Tibial artery (tissue), 4 donors: ENCODE measurements at places on chromosomes 6 and 20.

- DNase-seq = no peak
Observed at GRCh38 chr20:1373614-1374013, 19.2 kb downstream of the FKBP1A start.

DNA sequence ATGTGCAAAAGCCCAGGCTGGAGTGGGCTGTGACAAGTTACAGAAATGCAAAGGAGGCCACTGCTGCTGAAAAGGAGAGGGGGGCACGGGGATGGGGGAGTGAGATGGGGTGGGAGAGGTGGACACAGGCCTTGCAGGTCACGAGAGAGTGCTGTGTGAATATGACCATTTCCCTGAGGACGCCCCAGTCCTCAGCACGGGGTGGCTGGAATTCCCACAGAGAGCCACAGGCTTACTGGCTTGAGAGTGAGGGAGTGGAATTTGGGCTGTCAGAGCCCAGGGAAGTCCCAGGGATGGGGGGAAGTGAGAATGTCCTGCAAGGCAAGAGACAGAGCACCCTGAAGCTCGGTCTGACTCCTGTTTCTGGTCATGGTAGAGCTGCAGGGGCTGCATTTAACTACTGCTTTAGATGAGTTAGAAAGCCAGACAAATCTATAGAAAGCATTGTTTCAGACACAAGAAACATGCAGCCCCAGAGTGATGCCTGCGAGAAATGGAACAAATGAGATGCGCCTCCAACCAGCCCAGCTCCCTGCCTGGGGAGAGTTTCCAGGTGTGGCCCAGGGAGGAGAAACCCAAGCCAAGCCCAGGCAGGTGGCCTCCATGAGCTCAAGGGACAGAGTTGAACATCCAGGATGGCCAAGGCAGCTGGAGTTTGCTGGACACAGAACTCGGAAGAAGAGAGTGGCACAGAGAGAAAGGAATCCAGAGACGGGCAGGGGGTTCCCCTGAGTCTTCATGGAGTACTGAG lies 30.5 kb downstream of the NPEPL1 start:
- DNase-seq = peak; percentile 41

GRCh38 chr6:138245751-138246150 lies 27.5 kb upstream of the PBOV1 start:
- no peak for DNase-seq

DNA sequence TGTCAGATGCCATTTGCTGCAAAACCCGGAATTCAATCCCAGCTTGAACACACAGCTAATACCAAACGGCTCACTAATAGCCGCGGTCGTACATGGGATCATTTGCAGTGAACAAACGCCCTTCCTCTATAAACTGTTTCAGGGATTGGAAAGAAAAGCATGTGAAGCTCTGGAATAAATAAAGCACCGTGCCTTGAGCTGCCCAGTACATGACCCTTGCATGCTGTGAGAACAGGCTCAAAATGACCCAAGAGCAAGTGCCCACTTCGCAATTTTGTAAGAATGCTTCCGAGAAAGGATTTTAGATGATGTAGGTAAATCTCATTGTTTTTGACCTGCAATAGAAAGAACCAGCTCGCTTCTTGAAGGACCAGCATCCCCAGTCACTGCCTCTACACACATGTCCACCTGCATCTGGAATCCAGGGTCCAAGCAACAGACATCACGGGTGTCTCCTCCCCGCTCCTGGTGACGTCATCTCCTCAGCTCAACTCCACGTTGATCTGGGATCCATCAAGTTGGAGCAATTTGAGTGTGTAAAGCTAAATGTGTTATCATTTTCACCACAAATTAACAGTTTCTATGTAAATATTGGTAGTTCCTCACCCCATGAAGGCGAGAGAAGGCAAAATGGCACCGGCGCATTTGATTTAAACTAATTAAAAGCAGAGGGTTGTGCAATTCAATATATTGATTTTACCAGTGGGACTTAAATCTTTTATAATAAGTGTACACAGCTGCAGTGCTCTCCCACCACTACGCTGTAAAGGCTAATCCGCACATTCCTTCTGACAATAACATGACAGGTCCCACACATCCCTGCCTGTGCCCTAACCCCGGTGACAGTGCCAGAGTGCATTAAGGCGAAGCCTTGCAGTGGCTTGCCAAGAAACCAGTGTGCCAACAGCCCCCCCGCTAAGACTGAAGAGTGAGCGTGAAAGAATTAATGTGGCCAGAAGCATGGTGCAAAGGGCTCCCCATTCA lies 6.2 kb downstream of the BMP7 start:
- no peak for DNase-seq

GRCh38 chr6:107441682-107442081 lies 17.7 kb downstream of the PDSS2 start:
- no peak for DNase-seq

- DNase-seq = no peak
Observed at GRCh38 chr6:44560458-44561059, 173.1 kb downstream of the CDC5L start.

GRCh38 chr6:25314509-25315175 lies 35.5 kb downstream of the CARMIL1 start:
- no peak for DNase-seq

GRCh38 chr6:30647242-30648116 lies 546 bp downstream of the C6orf136 start:
- DNase-seq = peak; percentile 86

DNA sequence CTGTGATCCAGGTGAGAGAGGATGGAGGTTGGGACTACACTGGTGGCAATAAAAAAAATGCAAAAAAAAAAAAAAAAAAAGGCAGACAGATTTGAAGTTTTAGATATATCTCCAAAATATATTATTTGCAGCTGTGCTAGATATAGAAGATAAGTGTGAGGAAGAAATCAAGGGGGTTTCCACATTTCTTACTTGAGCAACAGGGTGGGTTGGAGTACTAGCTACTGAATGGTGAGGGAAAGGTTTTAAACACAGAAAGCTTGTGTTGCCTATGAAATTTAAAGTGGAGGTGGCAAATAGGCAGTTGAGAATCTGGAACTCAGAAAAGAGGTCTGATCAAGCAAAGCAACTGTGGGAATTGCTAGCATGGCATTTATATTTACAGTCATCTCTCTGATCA lies 59.9 kb upstream of the GNRH2 start:
- DNase-seq = no peak

- no peak for DNase-seq
Observed at GRCh38 chr6:11085758-11086435, 7.7 kb upstream of the SMIM13 start.

- no peak for DNase-seq
Observed at GRCh38 chr6:111952821-111953540, 79.7 kb upstream of the FYN start.

DNA sequence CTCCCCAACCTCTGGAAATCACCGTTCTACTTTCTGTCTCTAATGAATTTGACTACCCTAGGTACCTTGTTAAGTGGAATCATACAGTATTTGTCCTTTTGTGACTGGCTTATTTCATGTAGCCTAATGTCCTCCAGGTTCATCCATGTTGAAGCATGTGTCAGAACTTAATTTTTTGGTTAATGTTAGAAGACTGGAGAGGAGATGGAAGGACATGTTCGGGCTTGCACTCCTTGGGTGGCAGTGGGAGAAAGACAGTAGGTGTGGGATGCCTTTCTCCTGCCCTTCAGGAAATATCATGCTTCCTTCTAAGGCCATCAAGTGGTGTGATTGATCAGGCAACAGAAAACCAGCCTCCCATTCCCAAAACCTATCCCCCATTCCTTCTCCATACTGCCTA lies 61.1 kb upstream of the RNF144B start:
- no peak for DNase-seq

DNA sequence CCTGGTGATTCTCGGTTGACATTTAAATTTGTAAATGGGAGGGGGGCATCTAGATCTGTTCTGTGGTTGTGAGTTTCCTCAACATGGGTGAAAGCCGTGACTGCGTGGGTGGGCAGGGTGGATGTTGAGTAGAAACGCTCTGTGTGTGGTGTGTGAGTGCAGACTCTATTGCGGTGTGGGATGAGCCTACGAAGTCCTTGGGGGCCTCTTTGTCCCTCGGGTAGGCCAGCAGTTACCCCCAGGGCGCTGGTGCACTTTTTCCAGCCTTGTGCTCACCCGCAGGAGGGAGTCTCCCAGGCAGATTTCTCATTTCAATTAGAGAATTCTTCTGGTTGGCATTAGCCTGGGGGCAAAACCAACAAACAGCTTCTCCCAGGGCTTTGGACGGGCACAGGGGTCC lies 10.6 kb downstream of the TOX2 start:
- DNase-seq = no peak

- no peak for DNase-seq
Observed at GRCh38 chr6:885051-885590, 192.2 kb upstream of the EXOC2 start.

DNA sequence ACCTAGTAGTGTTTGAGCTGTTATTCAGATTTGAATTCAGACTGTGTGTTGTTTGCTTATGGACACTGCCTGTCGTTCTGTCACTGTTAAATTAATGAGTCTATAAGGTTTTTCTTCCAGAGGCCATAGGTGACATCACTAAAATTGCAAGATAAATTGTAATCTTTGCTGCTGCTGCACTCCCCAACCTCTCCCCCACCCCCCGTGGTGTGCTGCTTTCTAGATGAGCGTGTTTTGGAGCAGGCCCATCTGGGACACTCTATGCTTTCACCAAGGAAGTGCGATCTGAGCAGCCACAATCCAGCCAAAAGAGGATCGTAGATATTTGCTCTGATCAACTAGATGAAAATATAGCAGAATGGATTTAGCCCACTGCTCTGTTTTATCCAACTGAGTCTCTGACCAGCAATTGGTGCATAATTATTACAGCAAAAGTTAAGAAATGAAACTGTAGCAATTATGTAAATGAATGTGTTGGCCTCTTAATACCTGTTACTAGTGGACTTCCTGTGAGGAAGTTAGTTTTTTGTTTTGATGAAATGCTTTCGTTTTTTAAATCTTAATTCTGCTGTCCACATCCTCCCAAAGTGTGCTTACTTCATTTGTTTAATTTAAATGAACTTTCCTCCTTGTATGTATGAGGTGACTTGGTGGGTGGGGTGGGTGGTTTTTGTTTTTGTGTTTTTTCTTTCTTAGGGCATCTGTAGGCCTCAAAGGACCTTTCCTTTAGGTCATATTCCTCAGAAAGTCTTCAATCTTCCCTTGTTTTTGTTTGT lies 58.1 kb downstream of the RPRD1B start:
- DNase-seq = no peak

- no peak for DNase-seq
Observed at GRCh38 chr6:70622461-70622860, 45.2 kb upstream of the SMAP1 start.

DNA sequence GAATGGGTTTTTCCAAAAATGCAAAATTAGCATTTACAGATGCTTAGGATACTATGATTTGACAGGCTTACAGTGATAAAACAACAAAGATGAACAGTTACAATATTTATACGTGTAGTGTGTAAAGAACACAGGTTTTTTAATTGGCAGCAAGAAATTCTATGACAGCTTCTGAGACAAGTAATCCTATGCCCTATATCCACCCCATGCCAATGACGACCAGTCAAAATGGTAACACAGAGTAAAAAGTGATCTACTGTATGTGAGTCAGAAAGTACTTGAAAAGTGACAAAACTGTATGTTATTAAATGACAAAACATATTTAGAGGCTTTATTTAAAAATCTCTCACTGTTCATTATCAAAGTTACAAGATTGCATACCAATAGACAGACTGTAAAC lies 99.5 kb downstream of the PRDM1 start:
- no peak for DNase-seq

DNA sequence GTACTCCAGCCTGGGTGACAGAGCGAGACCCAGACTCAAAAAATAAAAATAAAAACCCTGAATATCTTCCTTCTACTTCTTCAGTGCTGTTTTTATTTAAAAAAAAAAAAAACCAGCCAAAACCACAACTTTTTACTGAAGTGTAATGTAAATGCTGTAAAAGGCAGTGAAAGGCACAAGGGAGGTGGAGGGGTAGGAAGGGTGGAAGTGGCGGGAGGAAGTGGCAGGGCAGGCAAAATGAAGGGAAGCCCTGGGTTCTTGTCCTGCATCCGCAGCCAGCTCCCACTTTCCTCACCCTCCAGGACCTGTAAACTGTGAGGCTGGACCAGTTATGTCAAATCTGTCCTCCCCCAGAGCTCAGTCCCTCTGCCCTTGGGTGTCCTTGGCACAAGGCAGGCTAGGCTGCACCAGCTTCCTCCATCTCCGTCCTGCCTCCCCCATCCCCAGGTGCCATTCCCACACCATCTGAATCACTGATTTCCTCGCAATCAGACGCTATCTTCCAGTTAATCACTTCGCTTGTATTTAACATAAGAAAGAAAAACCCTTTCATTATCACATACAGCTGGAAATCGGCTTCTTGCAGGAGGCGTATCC lies 13.7 kb upstream of the PANK2 start:
- DNase-seq = no peak

GRCh38 chr6:143755301-143755744 lies 77.6 kb downstream of the PHACTR2 start:
- no peak for DNase-seq

- DNase-seq = no peak
Observed at GRCh38 chr6:148780918-148781436, 34.1 kb downstream of the UST start.

DNA sequence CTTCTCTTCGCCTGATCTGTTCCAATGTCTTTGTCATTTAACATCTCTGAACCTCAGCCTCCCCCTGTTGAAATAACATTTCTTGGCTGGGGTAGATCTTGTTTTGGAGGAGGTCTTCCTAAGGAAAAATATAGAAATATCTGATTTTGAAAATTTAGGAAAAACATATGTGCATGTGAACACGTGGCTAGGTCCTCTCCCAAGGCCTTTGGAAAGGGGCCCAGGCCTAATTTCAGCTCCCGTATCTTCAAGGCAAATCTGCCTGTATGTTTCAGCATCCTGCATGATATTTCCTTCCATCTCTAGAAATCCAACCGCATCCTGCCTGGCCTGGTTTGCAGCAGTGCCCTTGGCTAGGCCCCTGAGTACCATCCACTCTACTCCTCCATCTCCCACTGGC lies 261.2 kb downstream of the PHACTR1 start:
- DNase-seq = no peak

- no peak for DNase-seq
Observed at GRCh38 chr6:130075879-130076460, 57.6 kb downstream of the L3MBTL3 start.

- DNase-seq = no peak
Observed at GRCh38 chr6:73409395-73409794, 14.8 kb downstream of the DDX43 start.

- DNase-seq = no peak
Observed at GRCh38 chr20:50981714-50982048, 23.1 kb downstream of the MOCS3 start.

GRCh38 chr6:319177-320131 lies 27.2 kb downstream of the DUSP22 start:
- DNase-seq = no peak

DNA sequence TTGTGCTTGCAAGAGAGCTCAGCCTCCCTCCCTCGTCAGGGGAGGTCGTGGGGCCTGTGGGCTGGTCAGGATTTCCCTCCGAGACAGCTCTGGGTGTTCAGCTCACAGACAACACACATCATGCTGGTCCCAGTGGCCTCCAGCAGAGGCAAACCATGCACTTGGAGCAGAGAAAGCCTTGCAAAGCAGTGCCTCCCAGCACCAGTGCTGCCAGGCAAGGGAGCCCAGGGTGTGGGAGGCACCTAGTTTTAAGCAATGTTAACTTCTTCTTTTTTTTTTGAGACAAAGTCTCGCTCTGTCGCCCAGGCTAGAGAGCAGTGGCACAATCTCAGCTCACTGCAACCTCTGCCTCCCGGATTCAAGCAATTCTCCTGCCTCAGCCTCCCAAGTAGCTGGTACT lies 34.0 kb upstream of the INSM1 start:
- DNase-seq = no peak
